ENCODE measurements at places on chromosomes 2 and 18.

DNA sequence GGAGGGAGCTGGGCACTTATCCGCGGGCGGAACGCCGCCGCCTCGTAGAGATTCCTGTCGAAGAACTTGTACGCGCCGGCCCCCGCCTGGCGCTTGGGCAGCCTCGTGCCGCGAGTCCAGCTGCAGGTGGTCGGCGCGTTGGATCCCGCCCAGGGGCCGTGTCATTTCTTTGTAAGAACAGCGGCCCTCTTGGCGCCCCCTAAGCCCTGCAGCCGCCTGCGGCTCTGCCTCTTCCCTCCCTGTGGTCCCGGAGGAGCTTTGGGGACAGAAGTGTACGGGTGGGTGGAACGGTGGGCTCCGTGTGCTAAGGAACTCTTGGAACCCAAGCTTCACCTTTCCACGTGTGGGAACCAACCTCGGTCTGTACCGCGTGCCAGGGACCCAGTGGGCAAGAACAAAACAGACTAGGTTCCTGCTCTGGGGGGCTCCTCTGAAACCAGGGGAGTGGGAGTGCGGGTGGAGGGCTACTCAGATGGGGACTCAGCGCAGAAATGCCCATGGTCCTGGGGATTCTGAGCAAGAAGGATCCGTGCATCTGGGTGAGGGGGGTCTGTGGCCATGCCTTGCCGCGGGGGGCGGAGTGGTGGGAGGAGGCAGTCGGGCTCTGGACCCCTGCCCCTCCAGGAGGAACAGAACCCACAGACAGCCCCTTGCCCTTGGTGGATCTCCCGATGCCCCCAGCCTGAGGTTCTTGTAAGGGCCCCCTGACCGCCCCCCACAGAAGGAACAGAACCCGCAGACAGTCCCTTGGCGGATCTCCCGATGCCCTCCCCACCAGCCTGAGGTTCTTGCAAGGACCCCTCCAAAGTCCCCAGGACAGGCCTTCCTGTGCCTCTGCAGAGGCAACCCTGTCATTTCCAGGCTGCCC, 1.5 kb downstream of the GPC1 start:
- DNase-seq, result no peak

- DNase-seq, result no peak
These were observed 1.3 kb downstream of the GAL3ST2 start for GRCh38 chr2:241777686-241778627.

DNA sequence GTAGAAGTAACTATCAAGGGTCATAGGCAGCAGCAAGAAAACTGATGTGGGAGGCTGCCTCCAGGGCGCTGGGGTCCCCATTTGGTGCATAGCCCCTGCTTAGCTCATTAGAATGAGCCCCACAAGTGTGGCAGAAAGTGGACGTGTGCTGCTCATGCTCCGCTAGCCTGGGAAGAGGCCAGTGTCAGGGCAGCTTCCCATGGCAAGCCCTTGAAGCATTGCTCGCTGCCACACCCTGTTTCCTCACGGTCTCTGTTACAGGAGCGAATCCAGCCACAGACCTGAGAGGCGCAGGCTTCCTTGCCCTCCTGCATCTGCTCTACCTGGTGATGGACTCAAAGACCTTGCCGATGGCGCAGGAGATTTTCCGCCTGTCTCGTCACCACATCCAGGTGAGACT, 22.5 kb downstream of the ELMOD3 start:
- DNase-seq, result no peak

- DNase-seq, result no peak
These were observed 2.1 kb upstream of the LRRFIP1 start for GRCh38 chr2:237625216-237625705.

- peak; percentile 55 for DNase-seq
These were observed at the start of gene CTIF for GRCh38 chr18:48538531-48539405. CTIF (plus strand) TSS chr18:48539031; CDS start chr18:48619566, 80,535 bp downstream.

GRCh38 chr2:217562871-217563480, 439.8 kb downstream of the TNS1 start:
- DNase-seq, result no peak

- no peak for DNase-seq
These were observed 28.8 kb downstream of the CNGA3 start for GRCh38 chr2:98374958-98375570.

GRCh38 chr2:28344756-28345373, 47.8 kb upstream of the FOSL2 start:
- no peak for DNase-seq

GRCh38 chr2:191714925-191715324, 37.0 kb downstream of the NABP1 start:
- DNase-seq, result no peak

DNA sequence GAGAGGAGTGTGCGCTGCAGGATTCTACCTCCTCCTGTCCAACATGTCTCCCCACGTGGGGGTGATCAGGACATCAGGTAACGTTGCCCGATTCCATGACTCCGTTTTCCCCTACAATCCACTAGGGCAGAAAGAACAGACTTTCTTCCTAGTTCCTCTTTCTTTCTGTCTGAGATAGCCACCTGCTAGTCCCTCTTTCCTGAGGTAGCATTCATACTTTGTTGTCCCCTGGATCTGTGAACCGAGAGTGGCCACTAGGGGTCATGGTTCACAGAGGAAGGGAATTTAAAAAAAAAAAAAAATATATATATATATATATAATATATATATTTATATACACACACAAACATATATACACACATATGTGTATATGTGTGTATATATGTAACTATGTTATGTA, 210.0 kb upstream of the ZNF521 start:
- no peak for DNase-seq

DNA sequence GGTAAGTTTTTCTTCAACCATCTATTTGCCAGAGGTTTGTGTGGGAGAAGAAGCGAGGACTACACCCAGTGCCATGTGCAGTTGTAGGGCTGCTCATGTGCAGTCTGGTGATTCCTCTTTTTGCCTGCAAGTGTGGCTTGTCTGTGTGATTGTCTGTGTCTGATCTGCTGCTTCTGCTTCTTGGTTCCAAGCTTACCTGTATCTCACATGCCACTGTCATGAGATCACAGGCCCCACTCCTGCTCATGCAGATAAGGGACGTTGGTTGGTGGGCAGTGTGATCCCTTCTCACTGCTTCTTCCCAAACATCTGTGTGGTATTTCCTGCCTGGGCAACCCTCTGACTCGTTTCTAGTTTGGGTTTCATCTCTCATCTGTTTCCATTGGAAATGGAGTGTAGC, 27.1 kb downstream of the RRM2 start:
- DNase-seq, result no peak

GRCh38 chr18:58158008-58158407, 114.0 kb downstream of the NEDD4L start:
- DNase-seq, result no peak

- DNase-seq, result no peak
These were observed 10.9 kb downstream of the FAM98A start for GRCh38 chr2:33588232-33588631.

DNA sequence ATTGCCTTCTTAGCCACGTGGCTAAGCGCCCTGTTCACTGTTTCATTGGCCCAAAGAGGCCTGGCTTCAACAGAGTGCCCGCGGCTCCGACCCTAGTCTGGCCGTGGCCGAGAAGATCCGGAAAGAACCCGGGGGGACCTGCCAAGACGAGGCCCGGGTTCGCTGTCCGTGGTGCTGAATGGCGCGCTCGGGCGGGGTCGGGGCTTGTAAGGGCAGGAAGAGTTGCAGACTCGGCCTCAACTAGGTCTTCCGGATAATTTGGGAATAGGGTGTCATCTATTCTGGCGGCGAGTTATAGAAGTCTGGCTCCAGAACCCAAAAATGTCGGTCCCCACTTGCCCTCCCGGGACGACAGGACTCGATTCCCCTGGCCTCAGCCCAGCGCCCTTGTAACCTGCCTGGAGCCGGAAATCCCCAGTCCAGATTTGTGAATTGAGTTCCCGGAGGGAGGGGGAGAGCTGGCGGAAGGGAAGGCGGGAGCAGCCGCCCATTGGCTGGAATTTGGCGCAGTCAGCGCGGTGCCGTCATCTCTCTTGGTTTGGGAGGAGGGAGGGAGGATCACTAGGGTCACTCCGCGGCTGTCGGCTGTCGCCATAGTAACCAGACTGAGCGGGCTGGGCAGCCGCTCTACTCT, 3.5 kb downstream of the CDK5R2 start:
- DNase-seq, result peak; percentile 68

DNA sequence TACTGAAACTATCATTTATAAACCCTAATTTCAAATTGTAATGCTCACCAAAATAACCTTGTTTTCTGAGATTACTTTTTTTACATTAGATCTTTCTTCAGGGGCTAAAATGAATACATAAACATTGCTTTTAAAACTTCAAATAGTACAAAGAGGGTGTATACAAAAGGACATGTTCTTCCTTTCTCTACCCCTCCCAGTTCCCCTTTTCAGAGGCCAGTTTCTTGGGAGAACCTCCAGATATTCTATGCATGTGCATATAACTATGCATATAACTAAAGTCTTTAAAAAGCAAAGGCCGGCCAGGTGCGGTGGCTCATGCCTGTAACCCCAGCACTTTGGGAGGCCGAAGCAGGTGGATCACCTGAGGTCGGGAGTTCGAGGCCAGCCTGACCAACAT, 10.6 kb upstream of the FAM117B start:
- no peak for DNase-seq

DNA sequence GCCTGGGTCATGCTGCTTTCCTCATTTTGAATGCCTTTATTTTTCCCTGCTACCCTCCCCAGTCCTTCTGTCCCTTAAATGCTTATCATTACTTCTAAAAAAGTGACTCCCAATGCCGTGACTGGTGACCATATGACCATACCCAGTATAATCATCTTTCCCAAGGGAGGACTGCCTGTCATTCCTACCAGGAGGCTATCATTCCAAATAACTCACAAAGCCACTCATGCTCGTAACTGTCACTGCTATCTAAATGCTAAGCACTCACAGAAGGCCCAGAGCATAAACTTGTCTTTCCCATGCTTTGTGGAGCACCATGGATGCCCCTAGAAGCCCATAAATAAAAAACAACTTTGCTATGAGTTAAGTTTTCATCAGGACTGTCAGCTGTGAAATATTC, 38.7 kb upstream of the CREB1 start:
- DNase-seq, result no peak
